ENCODE measurements at places on chromosomes 2 and 18.

- DNase-seq, result no peak
Observed at GRCh38 chr18:34772887-34773286, 62.8 kb downstream of the DTNA start.

DNA sequence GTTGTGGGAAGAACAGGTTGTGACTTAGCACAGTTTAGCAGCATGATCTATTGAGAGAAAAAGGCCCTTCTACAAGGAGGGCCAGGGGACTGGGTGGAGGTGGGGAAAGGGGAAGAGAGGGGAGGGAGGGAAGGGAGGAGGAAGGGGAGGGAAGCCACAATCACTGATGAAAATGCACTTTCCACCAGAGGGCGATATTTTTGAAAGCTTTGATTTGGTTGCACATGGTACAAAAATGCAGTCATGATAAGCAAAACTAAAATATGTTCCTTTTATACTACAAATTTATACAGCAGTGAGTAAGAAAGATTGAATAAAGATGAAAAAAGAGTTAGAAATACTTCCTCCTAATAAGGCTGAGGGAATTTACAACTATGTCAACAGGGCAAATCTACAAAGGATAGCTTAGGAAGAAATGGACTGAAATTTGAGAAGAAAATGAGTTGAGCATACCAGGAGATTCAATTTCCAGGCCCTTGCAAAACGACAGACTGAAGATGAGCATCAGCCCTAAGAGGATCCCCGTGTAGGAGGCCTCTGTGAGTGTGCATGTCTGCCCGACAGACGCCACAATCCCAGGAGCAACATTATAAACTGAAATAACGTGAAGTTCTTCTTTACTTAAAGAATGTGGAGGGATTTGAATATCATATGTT, 17.2 kb downstream of the SH3YL1 start:
- DNase-seq, result peak; percentile 31

DNA sequence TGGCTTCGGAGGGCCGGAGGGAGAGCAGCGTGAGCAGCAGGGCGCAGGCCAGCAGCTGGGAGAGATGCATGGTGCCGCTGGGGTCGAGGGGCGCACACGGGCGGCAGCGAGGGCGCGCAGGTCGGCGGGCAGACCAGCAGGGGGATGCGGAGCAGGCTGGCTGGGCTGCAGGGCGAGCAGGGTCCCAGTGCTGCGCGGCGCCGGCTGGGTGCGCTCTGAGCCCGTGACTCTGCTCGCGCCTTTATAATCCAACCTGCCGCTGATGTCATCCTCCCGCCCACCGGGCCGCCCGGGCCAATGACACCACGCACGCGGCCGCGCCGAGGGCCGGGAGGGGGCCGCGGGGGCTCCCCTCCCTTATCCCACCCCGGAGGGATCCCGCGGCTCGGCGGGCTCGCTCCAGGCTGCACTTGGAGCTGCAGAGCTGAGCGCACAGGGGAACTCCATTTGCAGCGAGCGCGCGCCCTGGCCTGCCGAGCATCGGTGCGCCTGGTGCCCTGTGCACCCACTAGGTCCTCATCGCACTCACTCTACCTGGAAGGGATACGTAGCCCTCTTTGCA, at the start of gene NPPC:
Gene NPPC, minus strand, starts transcription at position 217 of the 562 bp plus-strand sequence. Its CDS starts 147 bp downstream, at position 70.
- DNase-seq, result peak; percentile 81

DNA sequence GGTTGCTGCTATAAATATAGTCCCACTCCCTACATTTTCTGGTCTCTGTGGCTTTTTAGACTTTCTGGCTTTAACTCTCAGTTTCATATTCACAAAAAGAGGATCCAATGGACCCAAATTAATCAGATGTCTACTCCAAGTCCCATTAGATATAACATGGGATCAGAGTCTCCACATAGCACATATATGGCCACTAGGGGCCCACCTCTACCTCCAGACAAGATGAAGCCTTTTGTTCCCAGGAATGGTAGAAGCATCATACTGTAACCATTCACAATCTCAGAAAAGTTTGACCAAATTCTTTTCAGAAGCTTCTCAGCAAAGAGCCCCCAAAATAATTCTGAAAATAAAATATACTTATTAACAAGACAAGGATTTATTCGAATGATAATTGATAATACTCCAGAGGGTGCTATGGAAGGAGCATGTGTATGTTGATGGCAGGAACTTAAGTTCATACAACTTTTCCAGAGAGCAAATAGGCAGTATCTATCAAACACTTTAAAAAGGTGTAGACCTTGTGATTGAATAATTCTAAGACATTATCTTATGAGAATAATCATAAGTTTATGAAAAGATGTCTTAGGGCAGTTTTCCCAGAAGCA, 382.3 kb upstream of the CRIM1 start:
- peak; percentile 12 for DNase-seq

GRCh38 chr2:127067620-127068350, 39.2 kb downstream of the BIN1 start:
- DNase-seq, result peak; percentile 79

- no peak for DNase-seq
Observed at GRCh38 chr2:159442159-159442852, 155.8 kb upstream of the WDSUB1 start.

Measured in HEK293T (cell line).